CD8-positive, alpha-beta memory T cell (primary cell): ENCODE measurements at places on chromosomes 3 and 15.

GRCh38 chr15:58587486-58587885 is 155.7 kb downstream of the LIPC start:
- no peak for DNase-seq

DNA sequence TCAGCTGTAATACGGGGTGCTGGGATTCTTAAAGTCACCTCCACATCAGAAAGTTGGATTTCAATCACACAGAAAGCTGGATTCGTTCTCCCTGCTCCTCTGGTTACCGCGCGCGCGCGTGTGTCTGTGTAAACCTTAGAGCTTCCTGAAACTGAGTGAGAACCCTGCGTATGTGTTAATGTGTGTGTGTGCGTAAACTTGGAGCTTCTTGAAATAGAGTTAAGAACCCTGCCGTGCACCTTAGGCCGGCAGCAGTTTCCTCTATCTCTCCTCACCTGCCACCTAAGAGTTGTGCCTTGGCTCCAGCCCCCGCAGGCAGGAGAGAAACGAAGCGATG is 531 bp downstream of the LZTFL1 start:
- no peak for DNase-seq

GRCh38 chr15:80199366-80199765 is 46.6 kb downstream of the FAH start:
- no peak for DNase-seq

- no peak for DNase-seq
These were observed 25.3 kb downstream of the RAD18 start for GRCh38 chr3:8938021-8938420.

GRCh38 chr3:4953119-4953518 is 26.1 kb upstream of the BHLHE40 start:
- no peak for DNase-seq
